Heart right ventricle (tissue), 16 donors: ENCODE measurements at places on chromosomes 2 and 18. TPM values are rescaled to one million over a fixed set of nuclear protein-coding genes. Genes with fewer than 3 reads are reported as not detected.

RAPGEF4 gene
- 6.0 TPM for total RNA-seq

PTRHD1 gene
- total RNA-seq, result 34.2 TPM

GPR39 gene
- not detected for total RNA-seq

ARMC9 gene
- 2.5 TPM for total RNA-seq

UGT1A7 gene
- not detected for total RNA-seq

UGT1A5 gene
- not detected for total RNA-seq

GAL3ST2 gene
- total RNA-seq, result not detected

HNMT gene
- 10.5 TPM for total RNA-seq

GPR148 gene
- total RNA-seq, result not detected

CCDC141 gene
- total RNA-seq, result 243 TPM

KCNIP3 gene
- total RNA-seq, result 3.8 TPM

KATNAL2 gene
- total RNA-seq, result 0.93 TPM

TTC39C gene
- 6.6 TPM for total RNA-seq

IL36G gene
- total RNA-seq, result not detected

ATRAID gene
- total RNA-seq, result 120 TPM

ANKRD29 gene
- 8.5 TPM for total RNA-seq

FAM237A gene
- 2.0 TPM for total RNA-seq

TNFRSF11A gene
- 1.7 TPM for total RNA-seq

OTX1 gene
- not detected for total RNA-seq

MAL gene
- total RNA-seq, result 1.6 TPM

ANKRD30BL gene
- total RNA-seq, result not detected

IL1B gene
- total RNA-seq, result 1.3 TPM

ARHGEF33 gene
- total RNA-seq, result 0.41 TPM

EMILIN2 gene
- 12.3 TPM for total RNA-seq

NOSTRIN gene
- 5.0 TPM for total RNA-seq

GPR55 gene
- not detected for total RNA-seq

SEH1L gene
- 17.0 TPM for total RNA-seq

LRRTM1 gene
- not detected for total RNA-seq

HOXD13 gene
- not detected for total RNA-seq

SKA1 gene
- total RNA-seq, result 0.18 TPM

CNRIP1 gene
- total RNA-seq, result 9.5 TPM

SOX11 gene
- 1.3 TPM for total RNA-seq

PSME4 gene
- 77.8 TPM for total RNA-seq

HMSD gene
- total RNA-seq, result not detected

THUMPD2 gene
- 7.6 TPM for total RNA-seq

PRKCE gene
- 18.4 TPM for total RNA-seq

SLC9A4 gene
- 0.07 TPM for total RNA-seq

PSMA8 gene
- total RNA-seq, result not detected

FSIP2 gene
- total RNA-seq, result 2.4 TPM

ALPI gene
- not detected for total RNA-seq

SERPINB3 gene
- total RNA-seq, result not detected

G6PC2 gene
- 0.07 TPM for total RNA-seq

GAD1 gene
- not detected for total RNA-seq

ASB18 gene
- 15.2 TPM for total RNA-seq

SPDYA gene
- total RNA-seq, result 0.16 TPM

IL1RL1 gene
- total RNA-seq, result 2.8 TPM

EVX2 gene
- total RNA-seq, result not detected

TMEM178A gene
- total RNA-seq, result 2.1 TPM

RESP18 gene
- total RNA-seq, result not detected

ST8SIA5 gene
- total RNA-seq, result 11.5 TPM

GKN2 gene
- total RNA-seq, result not detected

SAP130 gene
- 16.8 TPM for total RNA-seq

IGFBP2 gene
- total RNA-seq, result 194 TPM

LOXHD1 gene
- 0.83 TPM for total RNA-seq

TACR1 gene
- not detected for total RNA-seq
